ENCODE measurements at places on chromosomes 3 and 15.

DNA sequence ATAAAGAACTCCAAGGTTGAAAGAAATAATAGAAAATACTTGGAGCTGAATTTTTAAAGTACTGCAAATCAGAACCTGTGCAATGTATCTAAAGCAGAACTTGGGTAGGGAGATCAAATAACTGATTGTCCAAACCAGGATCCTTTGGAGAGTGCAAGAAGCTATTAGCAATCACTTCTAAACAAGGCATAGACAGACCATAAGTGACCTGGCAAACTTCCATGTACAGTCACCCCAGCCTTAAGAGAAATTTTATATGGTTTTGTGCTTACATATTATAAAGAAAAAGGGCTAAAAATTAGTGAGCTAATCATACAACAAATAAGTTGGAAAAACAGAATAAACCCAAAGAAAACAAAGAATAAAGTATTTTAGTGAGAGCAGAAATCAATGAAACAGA is 35.2 kb downstream of the ETV5 start:
- no peak for DNase-seq

- no peak for DNase-seq
Measured at GRCh38 chr3:16401273-16401672, 112.2 kb downstream of the RFTN1 start.

GRCh38 chr3:166993015-166993630 is 387.0 kb downstream of the ZBBX start:
- DNase-seq = no peak

- DNase-seq = no peak
Measured at GRCh38 chr3:32146746-32147211, 40.4 kb downstream of the GPD1L start.

DNA sequence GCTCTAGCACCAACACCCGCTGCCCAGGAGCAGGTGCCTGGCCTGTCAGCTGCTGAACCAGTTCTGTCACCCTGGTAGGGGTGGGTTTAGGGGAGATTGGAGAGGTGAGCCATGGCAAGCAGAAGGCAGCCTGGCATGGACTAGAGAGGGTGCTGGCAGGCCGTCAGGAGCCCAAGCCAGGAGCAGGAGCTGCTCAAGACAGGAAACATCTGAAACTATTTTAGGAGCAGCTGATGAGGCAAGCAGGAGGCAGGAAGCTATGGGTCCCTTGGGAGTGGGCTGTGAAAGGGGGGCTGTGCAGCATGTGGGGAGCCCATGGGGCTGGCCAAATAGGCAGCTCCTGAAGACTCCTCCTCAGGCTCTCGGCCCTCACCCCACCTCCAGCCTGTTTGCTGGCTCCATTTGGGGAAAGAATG is 2.3 kb downstream of the INKA1 start:
- DNase-seq = no peak

DNA sequence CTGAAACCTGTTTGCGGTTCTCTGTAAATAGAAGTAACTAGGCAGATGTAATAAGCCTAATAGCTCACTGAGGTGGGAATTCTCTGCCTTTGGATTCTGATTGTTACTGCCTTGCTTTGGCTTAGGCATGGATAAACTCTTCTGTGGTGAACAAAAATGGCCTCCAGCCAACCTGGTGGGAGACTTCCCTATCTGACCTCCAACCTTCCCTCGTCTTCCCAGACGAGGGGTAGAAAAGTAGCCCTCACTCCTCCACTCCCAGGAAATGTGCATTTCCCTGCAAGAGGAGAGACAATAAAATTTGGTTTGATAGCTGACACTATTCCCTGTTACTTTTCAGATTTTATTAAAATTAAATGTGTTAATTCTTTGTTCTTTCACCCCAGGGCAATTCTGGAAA is 606 bp upstream of the CD96 start:
- no peak for DNase-seq

- no peak for DNase-seq
Measured at GRCh38 chr15:23440596-23440995, 6.4 kb downstream of the GOLGA6L2 start.

GRCh38 chr3:162534431-162534830 is 1037.8 kb downstream of the OTOL1 start:
- no peak for DNase-seq

DNA sequence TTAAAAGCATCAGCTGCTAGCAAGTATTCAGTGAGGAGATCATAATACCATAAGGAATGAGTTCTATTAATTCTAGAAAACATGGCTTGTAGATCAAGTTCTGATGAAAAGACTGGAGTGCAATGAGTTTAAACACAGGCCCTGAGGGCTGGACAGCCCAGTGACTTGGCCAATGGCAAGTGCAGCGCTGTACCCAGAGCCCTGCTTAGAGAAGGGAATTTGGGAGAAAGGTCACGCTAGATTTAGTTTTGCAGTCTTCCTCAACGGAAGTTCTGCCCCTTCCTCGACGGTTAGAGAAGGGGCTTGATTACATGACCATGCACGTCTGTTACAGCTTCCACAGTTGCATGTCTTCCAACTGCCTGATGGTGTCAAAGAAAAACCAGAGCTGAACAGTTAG is 4.0 kb downstream of the TMEM212 start:
- no peak for DNase-seq

GRCh38 chr15:39499681-39500080 is 81.2 kb upstream of the THBS1 start:
- no peak for DNase-seq

DNA sequence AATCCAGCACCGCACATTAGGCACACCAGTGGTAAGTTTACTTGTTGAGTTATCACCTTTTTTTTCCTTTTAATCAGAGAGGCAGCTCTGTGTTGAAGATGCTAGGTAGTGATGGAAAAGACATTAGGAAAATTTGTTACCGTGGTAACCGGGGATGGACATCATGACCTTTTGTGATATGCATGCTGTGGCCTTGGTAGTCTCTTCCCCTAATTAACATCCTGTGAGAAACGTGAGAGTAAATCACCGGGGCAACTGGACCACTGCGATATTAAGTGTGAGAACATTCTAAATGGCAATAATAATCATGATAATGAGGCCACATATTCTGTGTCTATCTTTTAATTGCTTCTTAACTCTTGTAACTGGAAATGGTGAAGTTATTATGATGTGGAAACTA is 362.0 kb downstream of the CACNA2D3 start:
- DNase-seq = no peak

- DNase-seq = no peak
Measured at GRCh38 chr15:50506121-50506520, 40.3 kb downstream of the USP50 start.

DNA sequence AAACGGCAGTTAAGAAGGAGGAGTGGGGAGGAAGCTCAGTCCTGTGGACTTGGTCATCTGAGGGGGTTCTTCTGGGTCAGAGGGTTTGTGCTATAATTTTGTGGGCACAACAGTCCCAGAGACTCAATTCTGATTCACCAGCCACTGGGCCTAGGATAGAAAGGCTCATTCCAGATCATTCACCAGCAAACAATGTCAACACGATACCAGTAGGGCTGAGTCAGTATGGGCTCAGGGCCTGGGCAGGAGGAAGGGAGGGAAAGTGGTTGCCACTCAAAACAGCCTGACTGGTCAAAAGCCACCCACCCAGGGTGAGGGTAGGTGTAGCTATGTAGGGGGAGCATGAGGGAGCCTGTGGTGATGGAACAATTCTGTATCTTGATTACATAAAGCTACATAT is 86.9 kb upstream of the MEX3B start:
- peak; percentile 95 for DNase-seq

DNA sequence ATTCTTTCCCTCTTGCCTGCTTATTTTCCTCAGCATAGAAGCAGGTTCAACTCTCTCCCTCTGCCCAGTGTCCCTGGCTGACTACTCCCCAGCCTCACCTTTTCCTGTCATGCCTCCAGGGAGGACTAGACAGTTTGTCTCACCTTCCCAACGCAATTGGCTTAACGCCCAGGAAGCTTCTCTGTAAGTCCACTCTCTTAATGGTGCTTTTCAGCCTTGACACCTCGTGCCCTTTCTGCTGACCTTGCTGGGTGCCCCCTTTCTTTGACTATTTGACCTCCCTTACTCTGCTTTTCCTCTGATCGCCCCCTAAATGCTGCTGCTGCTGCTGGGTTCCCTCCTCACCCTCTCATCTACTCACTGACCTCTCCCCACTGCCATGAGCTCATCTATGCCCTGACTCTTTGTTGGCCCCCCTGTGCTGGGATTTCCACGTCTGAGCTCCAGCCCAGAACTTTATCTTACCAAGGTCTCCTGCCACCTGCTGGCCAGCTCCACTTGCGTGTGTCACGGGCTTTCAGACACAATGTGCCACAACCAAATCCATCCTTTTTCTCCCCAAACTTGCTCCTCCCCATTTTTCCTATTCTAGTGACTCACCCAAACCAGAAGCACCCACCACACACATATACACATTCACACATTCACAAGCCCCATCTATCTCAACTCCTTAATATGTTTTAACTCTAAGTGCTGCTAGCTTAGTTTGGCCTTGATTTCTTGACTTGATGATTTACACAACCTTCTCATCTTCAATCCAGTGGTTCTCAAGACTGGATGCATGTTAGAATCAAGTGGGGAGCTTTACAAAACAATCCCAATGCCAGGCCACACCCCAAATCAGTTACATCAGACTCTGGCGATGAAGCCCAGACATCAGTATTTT is 16.6 kb downstream of the EPB42 start:
- DNase-seq = peak; percentile 70

DNA sequence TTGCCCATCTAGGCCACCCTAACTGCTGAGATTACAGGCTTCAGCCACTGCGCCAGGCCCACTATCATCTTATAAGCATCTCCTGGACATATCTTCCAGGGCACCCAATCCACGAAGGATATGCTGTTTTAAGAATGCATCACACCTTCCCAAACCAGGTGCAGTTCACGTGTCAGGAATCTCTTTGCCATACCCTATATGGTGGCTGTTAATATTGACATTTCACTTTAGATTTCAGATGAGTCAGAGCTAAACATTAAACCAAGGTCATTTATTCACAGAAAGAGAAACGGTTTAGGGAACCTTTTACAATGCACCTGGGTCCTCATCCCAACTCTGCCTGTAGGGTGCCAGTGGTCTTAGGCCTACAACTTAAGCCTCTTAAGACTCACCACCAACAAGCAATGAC is 85.7 kb downstream of the TBL1XR1 start:
- no peak for DNase-seq

DNA sequence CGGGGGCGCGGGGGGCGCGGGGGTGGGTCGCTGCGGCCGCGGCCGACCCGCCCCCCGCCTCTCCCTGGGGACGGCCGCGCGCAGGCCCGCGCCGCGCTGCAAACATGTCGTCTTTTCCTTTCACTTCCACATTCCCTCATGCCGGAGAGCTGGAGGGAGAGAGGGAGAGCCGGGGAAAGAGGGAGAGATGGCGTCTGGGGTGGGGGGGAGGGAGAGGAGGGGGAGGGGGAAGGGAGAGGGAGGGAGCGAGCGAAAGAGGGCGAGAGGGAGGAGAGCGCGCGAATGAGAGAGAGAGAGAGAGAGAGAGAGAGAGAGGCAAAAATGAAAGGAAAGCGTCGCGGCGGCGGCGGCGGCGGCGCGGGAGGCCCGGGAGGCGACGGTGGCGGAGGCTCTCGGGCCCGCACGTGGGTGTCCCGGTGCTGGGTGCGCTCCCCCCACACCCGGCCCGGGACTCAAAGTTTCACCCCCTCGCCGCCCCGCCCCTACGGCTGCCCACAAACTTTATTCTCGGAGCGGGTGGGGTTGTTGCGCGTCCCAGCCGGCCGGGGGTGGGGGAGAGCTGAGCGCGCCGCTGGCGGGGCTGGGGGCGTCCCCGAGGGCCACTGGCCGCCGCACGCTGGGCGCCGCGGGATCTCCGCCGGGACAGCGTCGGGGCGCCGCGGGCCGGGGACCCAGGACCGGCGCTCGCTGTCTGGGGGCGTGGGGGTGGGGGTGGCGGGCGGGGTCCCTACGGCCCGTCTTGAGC is 731 bp downstream of the ZNF710 start:
- DNase-seq = peak; percentile 31

GRCh38 chr15:95565016-95565600 is 765.4 kb upstream of the NR2F2 start:
- no peak for DNase-seq

GRCh38 chr3:66423791-66424190 is 77.0 kb downstream of the LRIG1 start:
- DNase-seq = peak; percentile 34

DNA sequence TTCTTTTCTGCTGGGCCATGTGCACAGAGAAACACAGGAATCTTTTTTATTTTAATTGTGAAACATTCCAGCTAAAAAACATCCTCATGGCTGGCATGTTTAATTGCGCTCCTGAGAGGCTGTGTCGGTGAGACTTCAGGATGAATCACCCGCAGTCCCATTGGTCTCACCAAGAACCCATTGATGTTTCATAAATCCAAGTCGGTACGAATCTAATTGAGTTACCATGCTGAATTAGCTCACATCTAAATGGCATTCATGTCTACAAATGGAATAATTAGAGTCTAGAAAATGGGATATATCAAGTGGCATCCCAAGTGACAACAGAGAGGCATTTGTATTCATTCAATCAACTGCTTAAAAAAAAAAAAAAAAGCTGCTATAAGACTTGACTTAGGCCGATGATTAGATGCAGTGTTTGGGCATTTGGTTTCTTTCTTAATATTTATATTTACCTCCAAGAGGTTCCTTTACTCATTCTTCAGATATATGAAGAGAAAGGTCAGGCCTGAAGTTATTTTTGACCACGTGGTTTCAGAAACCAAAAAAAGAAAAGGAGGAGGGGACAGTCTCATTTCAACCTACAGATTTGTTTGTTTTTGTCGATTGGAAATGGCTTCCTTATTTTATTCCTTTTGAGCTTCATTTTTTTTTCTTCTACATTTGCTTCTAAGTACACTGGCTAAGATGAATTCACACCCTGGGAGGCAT is 79.1 kb upstream of the FOXB1 start:
- DNase-seq = peak; percentile 35
